ENCODE measurements at places on chromosomes 3 and 15.

DNA sequence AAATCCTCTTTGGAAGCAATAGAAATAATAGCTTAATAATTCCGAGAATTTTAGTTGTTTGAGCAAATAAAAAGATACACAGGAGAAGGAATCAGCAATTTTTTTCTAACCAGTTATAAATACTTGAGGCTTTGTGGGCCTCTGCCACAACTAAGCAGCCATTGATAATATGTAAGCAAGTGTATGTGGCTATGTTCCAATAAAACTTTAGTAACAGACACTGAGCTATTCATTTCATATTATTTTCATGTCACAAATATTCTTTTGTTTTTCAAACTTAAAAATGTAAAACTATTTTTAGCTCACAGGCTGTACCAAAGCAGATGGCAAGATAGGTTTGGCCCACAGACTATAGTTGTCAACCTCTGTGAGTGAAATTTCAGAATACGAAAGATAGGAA lies 85.7 kb downstream of the MSL2 start:
- DNase-seq = no peak

DNA sequence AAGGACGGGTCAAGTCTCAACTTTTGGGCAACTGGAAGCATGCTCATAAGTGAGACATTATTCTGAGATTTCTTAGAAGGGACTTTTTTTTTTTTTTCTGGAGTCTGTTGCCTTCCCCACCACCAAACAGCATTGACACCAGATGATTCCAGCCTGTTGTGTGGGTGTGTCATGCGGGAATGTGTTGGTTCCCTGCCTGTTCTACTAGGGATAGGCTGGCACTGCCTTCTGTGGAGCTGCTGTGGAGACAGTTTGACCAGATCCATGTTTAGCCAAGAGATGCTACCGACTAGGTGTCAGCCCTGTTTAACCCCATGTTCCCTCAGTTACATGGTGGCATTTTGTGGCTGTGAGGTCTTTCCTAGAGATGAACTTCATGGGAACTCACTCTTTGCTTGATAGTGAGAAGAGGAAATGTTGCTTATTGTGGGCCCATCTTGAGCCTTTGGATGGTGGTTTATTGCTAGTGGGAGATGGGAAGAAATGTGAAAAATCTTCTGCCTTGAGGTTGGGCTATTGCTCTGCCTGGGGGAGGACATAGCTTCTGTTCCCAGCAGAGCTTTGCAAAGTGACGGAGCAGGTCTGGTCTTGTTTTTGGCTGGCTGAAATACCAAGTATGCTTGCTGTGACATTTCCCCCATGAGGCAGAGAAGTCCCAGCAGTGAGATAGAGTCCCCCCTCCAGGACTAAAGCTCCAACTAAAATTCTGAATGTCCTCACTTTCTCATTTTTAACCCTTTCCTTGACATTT lies 31.3 kb downstream of the TRAK1 start:
- DNase-seq = no peak

DNA sequence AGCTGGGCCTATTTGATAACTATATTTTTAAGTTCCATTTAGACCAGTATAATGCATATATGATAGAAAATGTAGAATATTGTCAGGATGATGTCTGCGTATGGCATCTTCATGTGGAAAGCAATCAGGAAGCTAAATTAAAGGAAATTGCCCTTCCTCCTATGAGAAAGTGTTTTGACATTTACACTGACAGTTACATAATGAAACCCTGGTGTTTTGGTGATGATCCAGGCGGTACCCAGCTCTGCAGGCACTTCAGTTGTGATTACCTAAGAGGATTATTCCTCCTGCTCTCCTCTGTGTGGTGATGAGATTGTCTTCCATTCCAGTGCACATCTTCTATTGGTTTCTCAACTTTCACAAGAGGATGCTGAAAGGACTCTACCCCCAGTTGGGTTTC lies 126.5 kb upstream of the MITF start:
- DNase-seq = no peak

GRCh38 chr3:105688821-105689220 lies 180.0 kb downstream of the CBLB start:
- DNase-seq = no peak

- no peak for DNase-seq
These were observed 223.4 kb upstream of the IL12A start for GRCh38 chr3:159765030-159765859.

GRCh38 chr15:31607656-31608055 lies 281.0 kb downstream of the KLF13 start:
- no peak for DNase-seq

GRCh38 chr15:64247906-64248541 lies 85.2 kb upstream of the PPIB start:
- peak; percentile 16 for DNase-seq

GRCh38 chr3:29026286-29026685 lies 254.6 kb upstream of the RBMS3 start:
- no peak for DNase-seq

DNA sequence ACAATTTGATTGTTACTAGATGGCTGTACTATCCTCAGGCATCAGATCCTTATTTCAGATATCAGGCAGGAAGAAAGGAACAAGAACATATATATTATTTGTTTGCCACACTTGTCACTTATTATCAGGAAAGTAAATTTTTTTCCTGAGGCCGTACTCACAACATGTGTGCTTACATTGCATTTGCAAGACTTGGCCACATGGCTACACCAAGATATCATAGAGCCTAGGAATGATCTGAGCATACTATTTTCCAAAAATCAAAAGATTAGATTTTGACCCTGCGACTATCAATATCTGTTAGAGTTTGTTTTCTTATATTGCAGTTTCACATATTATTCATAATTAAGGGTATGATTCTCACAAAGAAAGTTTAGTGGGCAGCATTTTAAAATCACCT lies 426.2 kb upstream of the BCHE start:
- no peak for DNase-seq

DNA sequence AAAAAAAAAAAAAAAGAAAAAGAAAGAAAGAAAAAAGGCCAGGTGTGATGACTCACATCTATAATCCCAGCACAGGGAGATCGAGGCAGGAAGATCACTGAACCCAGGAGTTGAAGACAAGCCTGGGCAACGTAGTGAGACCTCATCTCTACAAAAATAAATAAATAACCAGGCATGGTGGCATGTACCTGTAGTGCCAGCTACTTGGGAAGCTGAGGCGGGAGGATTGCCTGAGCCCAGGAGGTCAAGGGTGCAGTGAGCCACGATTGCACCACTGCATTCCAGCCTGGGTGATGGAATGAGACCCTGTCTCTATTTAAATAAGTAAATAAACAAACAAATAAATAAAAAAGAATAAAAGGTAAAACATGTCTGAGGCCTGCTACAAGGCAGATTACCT lies 39.3 kb upstream of the LACTB start:
- DNase-seq = no peak

DNA sequence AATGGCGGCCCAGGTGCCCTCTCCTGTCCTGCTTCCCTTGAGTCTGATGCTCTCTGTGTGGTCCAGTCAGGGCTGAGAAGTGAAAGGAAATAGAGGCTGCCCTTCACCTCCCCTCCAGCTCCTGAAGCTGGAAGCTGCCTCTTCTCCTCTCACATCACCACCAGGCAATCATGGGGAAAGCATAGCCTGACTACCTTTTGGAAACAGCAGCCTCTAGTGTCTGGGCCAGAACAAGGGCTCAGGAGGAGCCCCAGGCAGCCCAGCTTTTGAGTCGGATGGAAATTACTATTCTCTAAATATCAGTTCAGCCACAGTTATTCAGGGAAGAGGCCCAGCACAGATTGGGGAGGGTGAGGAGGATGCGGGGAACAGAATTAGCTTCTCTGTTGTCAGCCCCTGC lies 43.3 kb upstream of the CCDC174 start:
- DNase-seq = no peak

- DNase-seq = no peak
These were observed 422.3 kb downstream of the TIGIT start for GRCh38 chr3:114716126-114716525.

- DNase-seq = no peak
These were observed 10.4 kb downstream of the SH2D7 start for GRCh38 chr15:78102741-78103140.

DNA sequence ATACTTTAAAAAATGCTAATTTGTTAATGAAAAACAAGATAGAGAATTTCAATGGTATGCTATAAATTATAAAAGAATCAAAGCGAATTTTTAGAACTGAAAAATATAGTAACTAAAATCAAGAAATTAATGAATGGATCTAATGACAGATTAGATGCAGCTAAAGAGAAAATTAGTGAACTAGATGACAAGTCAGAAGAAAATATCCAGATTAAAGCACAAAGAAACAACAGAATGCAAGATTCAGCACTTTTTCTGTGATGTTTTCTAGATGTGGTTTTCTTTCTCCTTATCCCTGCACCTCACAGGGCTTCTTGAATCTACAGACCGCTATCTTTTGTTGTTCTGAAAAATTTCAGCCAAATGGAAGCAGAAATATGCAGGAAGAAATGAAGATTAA lies 54.4 kb downstream of the INO80 start:
- DNase-seq = no peak

GRCh38 chr15:48360841-48361240 lies 29.6 kb downstream of the DUT start:
- no peak for DNase-seq

Measured in stimulated activated CD4-positive, alpha-beta T cell treated with anti-CD3 and anti-CD28 coated beads, Interleukin-1b, Interleukin-23, amount 100 ng/mL, for 48 hours (primary cell).